ENCODE measurements at places on chromosomes 16 and 17.

DNA sequence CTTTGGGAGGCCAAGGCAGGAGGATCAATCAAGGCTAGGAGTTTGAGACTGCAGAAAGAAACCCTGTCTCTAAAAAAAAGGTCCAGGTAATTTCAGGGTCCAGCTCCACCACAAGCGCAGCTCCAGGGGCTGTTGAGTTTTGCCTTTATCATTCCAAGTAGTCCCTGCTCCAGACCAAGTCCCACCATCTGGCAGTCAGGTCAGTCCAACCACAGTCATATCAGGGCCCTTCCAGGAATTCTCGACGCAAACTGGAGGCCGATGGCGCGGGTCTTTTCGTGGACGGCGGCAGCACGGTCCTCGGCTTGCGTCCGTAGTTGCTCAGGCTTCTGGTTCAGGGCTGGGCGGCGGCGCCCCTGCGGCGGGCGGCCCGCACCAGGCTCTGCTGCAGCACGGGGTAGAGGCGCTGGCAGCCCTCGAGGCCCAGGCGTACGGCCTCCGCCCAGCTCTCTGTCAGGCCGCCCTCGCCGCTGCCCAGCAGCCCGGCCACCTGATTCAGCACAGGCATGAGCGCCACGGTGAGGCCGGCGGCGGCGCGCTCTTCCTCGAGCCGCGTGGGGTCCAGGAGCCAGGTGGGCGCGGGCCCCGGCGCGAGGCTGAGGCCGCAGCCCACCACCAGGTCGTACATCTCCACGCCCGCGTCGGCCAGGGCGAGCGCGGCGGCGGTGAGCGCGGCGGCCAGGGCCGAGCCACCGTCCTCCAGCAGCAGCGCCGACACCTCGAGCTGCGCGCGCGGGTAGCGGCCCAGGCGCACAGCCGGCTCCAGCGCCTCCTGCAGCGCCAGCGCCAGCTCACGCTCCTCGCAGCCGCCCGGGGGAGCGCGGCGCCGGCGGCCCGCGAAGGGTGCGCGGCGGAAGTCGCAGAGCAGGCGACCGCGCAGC lies 752 bp downstream of the EXOSC6 start:
- peak; percentile 13 for DNase-seq

- DNase-seq = no peak
Observed at GRCh38 chr16:87328846-87329245, 11.7 kb upstream of the C16orf95 start.

DNA sequence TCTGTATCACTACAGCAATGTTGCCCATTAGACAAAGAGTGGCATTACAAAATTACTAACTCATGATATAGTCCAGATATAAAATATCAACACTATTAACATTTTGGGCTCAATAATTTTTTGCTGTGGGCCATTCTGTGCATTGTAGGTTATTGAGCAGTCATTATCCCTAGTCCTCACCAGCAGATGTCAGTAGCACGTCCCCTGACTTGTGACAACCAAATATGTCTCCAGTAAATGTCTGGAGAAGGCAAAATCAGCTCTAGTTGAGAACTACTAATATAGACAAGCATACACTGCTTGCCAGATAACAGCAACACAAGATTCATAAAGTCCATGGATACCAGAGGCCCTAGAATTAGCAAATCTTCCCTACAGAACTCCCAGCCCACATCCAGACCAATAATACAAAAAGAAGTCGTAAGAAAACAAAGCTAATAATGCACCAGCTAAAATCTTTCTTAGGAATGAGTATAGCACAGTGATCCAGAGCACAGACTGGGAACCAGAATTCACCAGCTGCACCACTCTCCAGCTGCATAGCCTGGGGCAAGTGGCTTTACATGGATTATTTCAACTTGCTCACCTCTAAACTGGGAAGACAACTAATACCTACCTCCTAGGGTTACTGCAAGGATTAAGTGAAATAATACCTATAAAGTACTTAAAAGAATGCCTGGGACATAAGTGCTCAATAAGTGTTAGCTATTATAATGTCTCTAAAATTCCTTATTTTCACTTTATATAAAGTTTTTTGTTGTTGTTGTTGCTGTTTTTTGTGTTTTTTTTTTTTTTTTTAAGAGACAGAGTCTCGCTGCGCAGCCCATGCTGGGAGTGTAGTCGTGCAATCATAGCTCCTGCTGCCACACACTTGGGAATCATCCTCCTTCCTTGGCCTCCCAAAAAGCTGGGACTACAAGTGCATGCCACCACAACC lies 23.7 kb downstream of the HELZ start:
- DNase-seq = no peak

- DNase-seq = no peak
Observed at GRCh38 chr17:55726440-55726839, 3.8 kb upstream of the TMEM100 start.

DNA sequence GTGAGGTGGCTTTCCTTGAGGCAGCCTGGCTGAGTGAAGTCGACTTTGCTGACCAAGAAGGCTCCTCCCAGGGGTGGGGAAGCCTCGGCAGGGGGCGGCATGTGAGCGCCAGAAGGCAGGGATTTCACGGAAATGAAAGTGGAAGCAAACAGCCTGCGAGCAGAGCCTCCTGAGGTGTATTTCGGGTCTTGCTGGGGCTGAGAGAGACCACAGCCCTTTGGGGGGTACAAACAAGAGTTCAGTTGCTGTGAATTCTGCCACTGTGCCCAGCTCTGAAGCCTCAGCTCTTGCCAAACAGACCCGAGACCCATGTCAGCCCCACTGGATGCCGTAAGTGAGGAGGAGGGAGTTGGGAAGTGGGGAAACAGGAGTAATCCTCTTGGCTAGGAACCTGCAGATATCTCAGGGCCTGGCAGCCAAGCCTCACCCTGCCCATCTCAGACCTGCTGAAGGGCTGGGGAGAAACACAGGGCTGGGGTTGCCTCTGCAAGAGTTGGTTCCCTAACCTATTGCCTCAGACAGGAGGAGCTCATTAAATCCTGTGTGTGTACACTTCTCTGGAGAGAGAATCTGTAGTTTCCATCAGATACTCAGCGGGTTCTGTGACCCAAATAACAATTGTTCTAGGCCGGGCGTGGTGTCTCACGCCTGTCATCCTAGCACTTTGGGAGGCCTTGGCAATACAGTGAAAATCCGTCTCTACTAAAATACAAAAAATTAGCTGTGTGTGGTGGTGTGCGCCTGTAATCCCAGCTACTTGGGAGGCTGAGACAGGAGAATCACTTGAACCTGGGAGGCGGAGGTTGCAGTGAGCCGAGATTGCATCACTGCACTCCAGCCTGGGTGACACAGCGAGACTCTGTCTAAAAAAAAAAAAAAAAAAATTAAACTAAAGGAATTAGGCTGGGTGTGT lies at the start of gene IFI35:
Gene IFI35, plus strand, starts transcription at position 146 of the 913 bp plus-strand sequence. Its CDS starts 164 bp downstream, at position 310.
- peak; percentile 87 for DNase-seq

- no peak for DNase-seq
Observed at GRCh38 chr16:588639-588888, 1.3 kb upstream of the RAB40C start.

DNA sequence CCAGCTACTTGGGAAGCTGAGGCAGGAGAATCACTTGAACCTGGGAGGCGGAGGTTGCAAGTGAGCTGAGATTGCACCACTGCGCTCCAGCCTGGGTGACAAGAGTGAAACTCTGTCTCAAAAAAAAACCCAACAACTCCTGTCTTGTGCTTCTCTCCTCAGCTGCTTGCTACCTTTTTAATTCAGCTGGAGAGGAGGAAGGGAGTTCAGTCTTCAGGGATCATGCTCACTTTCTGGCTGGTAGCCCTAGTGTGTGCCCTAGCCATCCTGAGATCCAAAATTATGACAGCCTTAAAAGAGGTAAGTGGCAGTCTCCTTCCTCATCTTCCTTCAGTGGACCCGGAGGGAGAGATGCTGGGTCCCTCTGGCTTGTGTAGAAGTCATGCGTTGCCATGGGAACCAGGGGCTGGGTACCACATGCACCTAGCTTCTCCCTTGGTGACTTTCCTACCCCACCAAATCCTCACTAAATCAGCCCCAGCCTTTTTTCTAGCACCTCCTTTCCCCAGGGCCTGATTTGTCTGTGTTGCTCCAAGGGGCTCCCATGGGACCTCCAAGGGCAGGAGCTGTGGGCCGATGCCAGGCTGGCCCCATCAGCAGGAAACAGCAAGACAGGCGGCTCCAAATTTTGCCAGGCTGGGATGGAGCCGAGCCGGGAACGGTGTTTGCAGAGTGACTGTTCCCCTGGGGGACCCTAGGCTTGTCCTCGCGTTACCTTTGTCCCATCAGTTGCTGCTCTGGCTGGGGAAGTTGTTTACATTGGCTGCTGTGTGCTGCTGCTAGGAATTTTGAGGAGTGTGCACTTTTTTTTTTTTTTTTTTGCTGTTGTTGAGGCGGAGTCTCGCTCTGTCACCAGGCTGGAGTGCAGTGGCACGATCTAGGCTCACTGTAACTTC lies 65.2 kb downstream of the ABCC1 start:
- no peak for DNase-seq

- no peak for DNase-seq
Observed at GRCh38 chr17:42010898-42011516, 6.2 kb downstream of the DNAJC7 start.

GRCh38 chr16:14002416-14002990 lies 68.6 kb upstream of the MRTFB start:
- DNase-seq = no peak

- DNase-seq = peak; percentile 47
Observed at GRCh38 chr17:41835800-41836549, at the start of gene NT5C3B. NT5C3B (minus strand) TSS chr17:41836232; CDS start chr17:41836193, 39 bp downstream.

DNA sequence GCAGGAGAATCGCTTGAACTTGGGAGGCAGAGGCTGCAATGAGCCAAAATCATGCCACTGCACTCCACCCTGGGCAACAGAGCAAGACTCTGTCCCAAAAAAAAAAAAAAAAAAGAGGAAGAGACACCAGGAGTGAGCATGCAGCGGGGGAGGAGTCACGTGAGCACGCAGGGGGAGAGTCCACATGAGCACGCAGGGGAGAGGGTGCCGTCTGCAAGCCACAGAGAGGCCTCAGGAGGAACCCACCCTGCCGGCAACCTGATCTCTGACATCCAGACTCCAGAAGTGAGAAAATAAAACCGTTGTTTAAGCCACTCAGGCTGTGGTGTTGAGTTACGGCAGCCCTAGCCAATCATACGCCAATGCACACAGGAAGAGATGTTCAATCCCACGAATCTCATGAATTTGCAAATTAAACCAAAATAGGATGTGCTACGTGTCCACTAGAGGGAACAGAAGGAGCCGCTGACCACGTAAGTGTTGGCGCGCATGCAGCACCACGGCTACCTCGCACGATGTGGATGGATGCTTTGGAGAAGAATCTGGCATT lies 42.2 kb downstream of the CCDC57 start:
- DNase-seq = no peak

- peak; percentile 92 for DNase-seq
Observed at GRCh38 chr17:17206124-17206912, at the start of gene PLD6. PLD6 (minus strand) TSS chr17:17206333; CDS start chr17:17206286, 47 bp downstream.

GRCh38 chr16:4109250-4109736 lies 6.9 kb downstream of the ADCY9 start:
- no peak for DNase-seq

DNA sequence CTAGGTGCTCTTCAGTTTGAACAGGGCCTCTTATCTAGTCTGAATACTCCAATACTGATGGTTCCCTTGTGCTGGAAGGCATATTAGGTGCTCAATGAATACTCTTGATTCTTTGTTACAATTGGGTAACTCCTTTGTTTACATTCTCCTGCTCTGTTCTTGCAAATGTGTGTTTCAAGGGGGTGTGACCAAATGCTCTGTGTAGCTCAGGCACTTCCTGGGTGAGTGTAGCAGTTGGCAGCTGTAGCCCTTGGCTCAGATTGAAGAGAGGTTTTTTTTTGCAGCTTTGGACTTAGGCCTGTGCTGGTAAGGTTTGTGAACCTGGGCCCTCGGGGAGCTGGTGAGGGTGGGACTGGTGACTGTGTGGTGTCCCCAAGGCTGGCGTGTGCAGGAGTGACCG lies 20.2 kb downstream of the TBCD start:
- DNase-seq = no peak

DNA sequence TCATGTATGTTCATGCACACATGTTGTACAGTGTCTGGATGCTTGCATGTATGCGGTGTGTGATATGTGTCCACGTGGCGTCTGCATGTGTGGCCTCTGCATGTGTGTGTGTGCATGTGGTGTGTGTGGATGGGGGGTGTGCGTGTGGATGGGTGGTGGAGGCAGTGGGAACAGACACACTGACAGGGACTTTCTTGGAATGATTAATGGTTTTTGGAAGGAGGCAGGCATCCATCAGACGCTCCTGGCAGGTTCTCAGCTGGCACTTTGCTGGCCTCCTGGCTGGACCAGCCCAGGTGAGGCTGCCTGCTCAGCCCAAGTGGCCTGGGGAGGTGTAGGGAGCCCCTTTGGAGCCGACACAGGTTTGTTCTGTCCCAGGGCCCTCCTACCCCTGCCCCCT lies 121.2 kb upstream of the CIBAR2 start:
- no peak for DNase-seq

GRCh38 chr17:60327134-60327900 lies 64.6 kb downstream of the USP32 start:
- no peak for DNase-seq

- no peak for DNase-seq
Observed at GRCh38 chr17:7048968-7049367, 5.1 kb upstream of the SLC16A11 start.

DNA sequence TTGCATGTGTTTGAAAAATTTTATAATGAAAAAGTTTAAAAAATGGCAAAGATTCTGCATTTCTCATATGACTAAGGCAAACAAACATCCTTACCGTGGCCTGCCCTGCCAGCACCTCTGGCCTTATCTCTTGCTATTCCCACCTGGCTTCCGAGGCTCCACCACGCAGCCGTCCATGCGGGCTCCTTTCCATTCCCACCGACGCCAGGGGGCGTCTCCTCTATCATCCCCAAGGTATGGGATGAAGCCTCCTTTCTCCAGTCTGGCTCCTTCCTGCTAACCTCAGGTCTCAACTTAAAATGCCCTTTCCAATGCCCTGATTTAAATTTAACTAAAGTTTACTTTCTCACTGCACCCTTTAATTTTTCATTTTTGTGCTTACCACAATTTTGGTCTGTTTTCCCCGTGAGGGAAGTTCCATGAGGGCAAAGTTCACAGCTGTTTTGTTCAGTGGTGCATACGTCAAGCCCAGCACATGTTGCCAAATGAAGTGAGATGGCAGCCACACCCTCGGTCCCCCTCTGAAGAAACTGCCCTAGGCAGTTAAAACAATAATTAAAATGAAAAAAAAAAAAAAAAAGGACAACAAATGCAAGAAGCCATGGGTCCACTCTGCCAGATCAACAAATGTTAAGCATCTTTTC lies 13.3 kb upstream of the SDK2 start:
- no peak for DNase-seq

DNA sequence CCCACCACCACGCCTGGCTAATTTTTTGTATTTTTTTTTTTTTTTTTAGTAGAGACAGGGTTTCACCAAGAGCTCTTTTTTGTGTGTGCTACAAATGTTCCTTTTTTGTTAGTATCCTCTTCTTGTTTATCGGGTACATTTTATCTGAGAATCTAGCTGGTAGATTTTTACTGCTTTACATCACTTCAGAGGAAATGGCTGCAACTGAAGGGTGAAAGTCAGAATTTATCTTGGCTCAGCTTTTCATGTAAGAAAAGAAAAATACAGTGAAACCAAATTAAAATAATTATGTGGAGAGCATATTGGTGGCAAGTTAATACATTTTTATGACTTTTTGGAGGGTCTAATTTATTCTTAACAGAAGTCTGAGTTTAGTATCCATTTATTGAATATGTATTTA lies 26.0 kb downstream of the CBFB start:
- DNase-seq = no peak

- DNase-seq = no peak
Observed at GRCh38 chr16:57764341-57765159, 29.0 kb downstream of the KATNB1 start.

GRCh38 chr16:71775949-71776348 lies 32.7 kb downstream of the AP1G1 start:
- DNase-seq = no peak

Data from stimulated activated CD4-positive, alpha-beta T cell treated with anti-CD3 and anti-CD28 coated beads, Interleukin-2, amount 100 ng/mL, for 4 hours (primary cell).